ENCODE measurements at places on chromosomes 1 and 21.

DNA sequence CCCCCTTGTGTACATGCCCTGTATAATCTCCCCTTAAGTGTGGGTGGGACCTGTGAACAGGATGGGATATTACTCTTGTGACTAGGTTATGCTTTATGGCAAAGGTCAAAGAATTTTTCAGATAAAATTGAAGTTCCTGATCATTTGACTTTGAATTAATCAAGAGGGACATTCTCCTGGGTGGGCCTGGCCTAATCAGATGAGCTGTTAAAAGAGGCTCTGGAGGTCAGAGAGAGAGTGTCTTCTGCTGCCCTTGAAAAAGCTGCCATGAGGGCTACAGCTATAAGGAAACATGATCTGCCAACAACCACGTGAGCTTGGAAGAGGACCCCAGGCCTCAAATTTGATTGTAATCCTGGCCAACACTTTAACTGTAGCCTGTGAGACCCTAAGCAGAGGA, 125.6 kb upstream of the CSF3R start:
- no peak for DNase-seq

DNA sequence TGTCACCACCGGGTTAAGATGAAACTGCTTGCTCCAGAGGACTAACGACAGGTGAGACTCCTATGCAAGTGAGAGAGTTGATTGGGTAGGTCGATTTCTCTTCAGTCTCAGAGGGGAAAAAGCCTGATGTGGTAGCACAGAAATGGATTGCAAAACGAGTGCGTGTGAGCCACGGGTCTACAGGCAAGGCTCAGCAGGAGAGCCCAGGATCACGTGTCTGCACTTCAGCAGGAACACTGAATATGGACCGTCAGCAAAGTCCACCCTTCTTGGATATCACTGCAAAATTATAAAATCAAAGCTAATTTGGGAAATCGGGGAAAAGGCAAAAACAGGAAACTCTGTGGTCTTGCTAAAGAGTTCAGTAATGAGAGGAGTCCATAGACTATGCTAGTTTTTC, 107.7 kb upstream of the ZNF648 start:
- no peak for DNase-seq

GRCh38 chr1:3315399-3316339, 138.8 kb upstream of the ARHGEF16 start:
- DNase-seq: no peak

GRCh38 chr1:177848577-177848976, 121.3 kb downstream of the SEC16B start:
- DNase-seq: no peak

DNA sequence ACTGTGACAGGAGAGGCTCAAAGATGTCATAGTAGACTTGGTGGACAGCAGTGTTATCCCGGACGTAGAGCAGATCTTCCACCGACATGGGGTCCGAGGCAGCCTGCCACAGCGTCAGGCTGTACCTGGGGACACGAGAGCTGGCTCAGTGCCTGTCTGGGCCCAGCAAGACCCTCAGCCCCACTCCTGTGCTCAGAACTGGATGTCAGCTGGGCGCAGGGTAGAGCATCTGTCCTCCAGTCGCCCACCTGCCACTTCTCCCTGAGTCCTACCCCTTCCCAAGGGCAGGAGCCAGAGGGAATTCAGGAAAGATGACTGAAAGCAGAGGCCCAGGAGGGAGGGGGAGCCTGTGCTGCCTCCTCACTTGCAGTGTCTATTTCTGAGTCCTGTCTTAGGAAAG, 11.7 kb downstream of the FAM151A start:
- DNase-seq: no peak
